CD14-positive monocyte (primary cell): ENCODE measurements at places on chromosomes 7 and 10.

- DNase-seq: peak; percentile 85
- H3K27me3 ChIP-seq: no peaks in the 10 kb centered on the region
- H3K27ac ChIP-seq: peak overlapping the region; percentile 92
- H3K36me3 ChIP-seq: peaks cover 6% of the 10 kb centered on the region
- H3K4me3 ChIP-seq: peak overlapping the region; percentile 69
Measured at GRCh38 chr10:6163364-6164270, 39.1 kb upstream of the PFKFB3 start.

- peaks cover 38% of the 10 kb centered on the region for H3K27me3 ChIP-seq
- H3K4me3 ChIP-seq: peak overlapping the region; percentile 87
- H3K27ac ChIP-seq: peak overlapping the region; percentile 56
- H3K4me1 ChIP-seq: peaks cover 22% of the 10 kb centered on the region
- no peaks in the 10 kb centered on the region for H3K36me3 ChIP-seq
Measured at GRCh38 chr10:12350167-12350872, 973 bp downstream of the CAMK1D start.

DNA sequence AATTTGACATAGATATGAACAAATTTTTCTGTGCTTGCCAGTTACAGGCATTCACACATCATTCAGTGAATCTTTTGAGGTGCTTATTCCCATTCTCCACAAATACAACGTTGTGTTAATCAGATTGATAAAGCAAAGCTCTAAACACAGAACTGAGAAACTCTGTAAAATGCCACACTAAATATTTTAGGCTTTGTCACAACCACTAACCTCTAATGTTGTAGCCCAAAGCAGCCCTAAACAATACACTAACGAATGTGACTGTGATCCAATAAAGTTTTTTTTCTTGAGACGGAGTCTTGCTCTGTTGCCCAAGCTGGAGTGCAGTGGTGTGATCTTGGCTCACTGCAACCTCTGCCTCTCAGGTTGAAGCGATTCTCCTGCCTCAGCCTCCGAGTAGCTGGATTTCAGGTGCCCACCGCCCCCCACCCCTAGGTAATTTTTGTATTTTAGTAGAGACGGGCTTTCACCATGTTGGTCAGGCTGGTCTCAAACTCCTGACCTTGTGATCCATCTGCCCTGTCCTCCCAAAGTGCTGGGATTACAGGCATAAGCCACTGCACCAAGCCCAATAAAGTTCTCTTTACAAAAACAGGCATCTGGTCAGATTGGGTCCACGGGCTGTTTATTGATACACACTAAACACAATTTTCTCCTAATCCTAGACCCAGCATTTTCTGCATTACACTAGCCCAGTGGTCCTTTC, 6.9 kb downstream of the CYCS start:
- H3K36me3 ChIP-seq: peaks cover 43% of the 10 kb centered on the region
- no peak for DNase-seq
- H3K27ac ChIP-seq: no peak overlapping the region
- no peaks in the 10 kb centered on the region for H3K4me1 ChIP-seq
- no peaks in the 10 kb centered on the region for H3K27me3 ChIP-seq

- no peaks in the 10 kb centered on the region for H3K27me3 ChIP-seq
- DNase-seq: no peak
- H3K4me3 ChIP-seq: no peak overlapping the region
- H3K27ac ChIP-seq: no peak overlapping the region
- no peaks in the 10 kb centered on the region for H3K4me1 ChIP-seq
Measured at GRCh38 chr7:108089381-108089780, 40.8 kb downstream of the LAMB4 start.

DNA sequence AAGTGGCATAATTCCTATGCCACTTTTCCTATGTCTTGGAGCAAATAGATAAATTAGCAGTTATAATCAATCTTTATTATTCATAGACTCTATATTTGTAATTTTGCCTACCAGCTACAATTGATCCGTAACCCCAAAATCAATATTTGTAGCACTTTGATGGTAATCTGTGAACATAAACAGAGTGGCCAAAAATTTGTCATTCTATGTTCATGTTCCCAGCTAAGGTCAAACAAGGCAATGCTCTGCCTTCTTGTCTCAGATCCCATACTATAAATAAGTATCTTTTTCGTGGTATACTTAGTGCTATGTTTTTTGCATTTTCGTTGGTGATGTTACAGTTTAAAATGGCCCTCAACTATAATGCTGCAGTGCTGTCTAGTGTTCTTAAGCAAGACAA, 228.5 kb downstream of the FZD1 start:
- no peaks in the 10 kb centered on the region for H3K4me1 ChIP-seq
- H3K4me3 ChIP-seq: no peak overlapping the region
- no peak for DNase-seq
- H3K36me3 ChIP-seq: no peaks in the 10 kb centered on the region
- H3K27me3 ChIP-seq: no peaks in the 10 kb centered on the region
- H3K27ac ChIP-seq: no peak overlapping the region

GRCh38 chr10:19561181-19561580, 255.1 kb upstream of the PLXDC2 start:
- no peak overlapping the region for H3K27ac ChIP-seq
- no peaks in the 10 kb centered on the region for H3K27me3 ChIP-seq
- no peaks in the 10 kb centered on the region for H3K4me1 ChIP-seq

DNA sequence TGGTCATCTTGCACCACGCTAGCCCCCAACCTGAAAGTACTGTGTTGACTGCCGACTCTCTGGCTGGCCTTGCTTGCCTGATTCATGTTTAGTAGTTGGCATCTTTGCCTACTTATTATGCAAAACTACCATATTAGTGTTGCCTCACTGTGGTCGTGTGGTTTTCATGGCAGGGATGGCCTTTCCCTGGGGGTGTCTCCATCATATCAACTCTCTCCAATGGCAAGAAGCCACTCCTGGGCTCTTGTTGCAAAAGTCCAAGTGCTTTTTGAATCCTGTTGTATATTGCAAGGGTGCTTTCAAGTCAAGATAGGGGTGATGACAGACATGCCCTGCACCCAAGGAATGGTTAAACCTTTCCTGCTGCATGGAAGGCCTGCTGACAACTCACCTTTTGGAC, 39.4 kb downstream of the ABLIM1 start:
- no peaks in the 10 kb centered on the region for H3K27me3 ChIP-seq
- H3K4me1 ChIP-seq: no peaks in the 10 kb centered on the region
- DNase-seq: no peak
- H3K36me3 ChIP-seq: no peaks in the 10 kb centered on the region

GRCh38 chr10:108427146-108427545, 1262.6 kb upstream of the SORCS1 start:
- no peak overlapping the region for H3K4me3 ChIP-seq
- no peaks in the 10 kb centered on the region for H3K36me3 ChIP-seq
- no peaks in the 10 kb centered on the region for H3K4me1 ChIP-seq
- H3K27ac ChIP-seq: no peak overlapping the region
- DNase-seq: no peak

- H3K27ac ChIP-seq: no peak overlapping the region
- no peaks in the 10 kb centered on the region for H3K36me3 ChIP-seq
- H3K4me3 ChIP-seq: no peak overlapping the region
- no peak for DNase-seq
Measured at GRCh38 chr7:150823043-150823442, 22.5 kb downstream of the TMEM176A start.

- peaks cover 45% of the 10 kb centered on the region for H3K27me3 ChIP-seq
- H3K4me3 ChIP-seq: no peak overlapping the region
- H3K36me3 ChIP-seq: no peaks in the 10 kb centered on the region
- DNase-seq: no peak
- no peak overlapping the region for H3K27ac ChIP-seq
Measured at GRCh38 chr7:138979226-138979979, 1.8 kb downstream of the KIAA1549 start.

DNA sequence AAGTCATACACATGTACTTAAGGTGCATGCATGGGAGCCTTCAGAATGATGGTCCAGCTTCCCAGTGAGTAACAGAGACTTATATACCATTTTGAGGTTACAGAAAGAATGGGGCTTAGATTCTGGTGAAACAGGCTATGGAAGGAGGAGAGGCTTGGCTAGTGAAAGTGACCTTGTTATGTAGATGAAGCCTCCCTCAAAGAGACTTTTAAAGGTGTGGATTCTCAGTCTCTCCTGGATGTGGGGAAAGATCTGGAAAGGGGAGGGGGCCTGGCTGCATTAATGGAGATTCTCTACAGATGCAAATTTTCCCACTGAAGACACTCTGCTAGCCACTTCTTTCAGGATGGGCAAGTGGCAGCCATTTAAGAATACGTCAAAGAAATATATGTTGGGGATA, 5.5 kb downstream of the RASSF4 start:
- peak overlapping the region; percentile 73 for H3K27ac ChIP-seq
- H3K36me3 ChIP-seq: peaks cover 15% of the 10 kb centered on the region
- H3K4me1 ChIP-seq: peaks cover 100% of the 10 kb centered on the region
- no peak overlapping the region for H3K4me3 ChIP-seq
- DNase-seq: no peak

GRCh38 chr7:8418629-8419245, 14.7 kb upstream of the NXPH1 start:
- no peaks in the 10 kb centered on the region for H3K27me3 ChIP-seq
- H3K4me1 ChIP-seq: no peaks in the 10 kb centered on the region
- no peak overlapping the region for H3K4me3 ChIP-seq
- peak; percentile 35 for DNase-seq
- no peaks in the 10 kb centered on the region for H3K36me3 ChIP-seq
- no peak overlapping the region for H3K27ac ChIP-seq

DNA sequence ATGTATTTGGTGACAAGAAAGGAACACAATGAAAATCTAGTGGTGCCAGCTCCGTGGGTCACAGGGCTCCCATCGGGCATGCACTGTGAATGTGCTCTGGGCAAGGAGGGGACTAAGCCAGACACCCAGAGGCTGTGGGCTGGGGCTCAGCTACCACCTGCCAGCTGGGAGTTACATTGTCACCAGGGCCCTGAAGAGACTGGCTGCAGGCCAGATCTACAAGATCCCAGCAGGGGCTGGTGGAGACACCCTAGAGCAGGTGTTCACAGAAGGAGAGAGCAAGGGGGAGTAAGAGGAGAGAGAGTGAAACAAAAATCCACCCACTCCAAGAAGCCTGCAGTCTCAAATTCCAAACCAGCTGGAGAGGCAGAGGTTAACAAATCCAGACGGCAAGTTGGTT, 116.6 kb upstream of the ADCY1 start:
- DNase-seq: no peak
- H3K4me3 ChIP-seq: no peak overlapping the region
- H3K4me1 ChIP-seq: no peaks in the 10 kb centered on the region
- no peaks in the 10 kb centered on the region for H3K36me3 ChIP-seq
- H3K27me3 ChIP-seq: no peaks in the 10 kb centered on the region
- H3K27ac ChIP-seq: no peak overlapping the region

DNA sequence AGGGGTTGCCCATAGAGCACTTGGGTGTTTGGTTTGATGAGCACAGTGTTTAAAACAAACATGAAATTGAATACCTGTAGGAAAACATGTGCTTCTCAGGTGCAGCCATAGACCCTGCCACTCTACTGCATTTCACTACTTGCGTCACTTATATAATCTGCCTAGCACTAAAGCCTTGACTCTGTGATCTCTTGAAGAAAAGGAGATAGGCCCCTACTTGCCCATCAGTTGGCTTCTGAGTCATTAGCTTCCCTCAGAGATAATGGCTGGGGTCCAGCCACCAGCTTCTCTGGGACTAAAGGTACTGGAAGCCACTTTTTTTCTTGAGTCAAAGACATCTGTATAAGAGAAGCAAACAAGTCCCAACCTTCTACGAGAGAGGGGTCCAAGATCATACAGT, 45.9 kb upstream of the BTRC start:
- H3K36me3 ChIP-seq: no peaks in the 10 kb centered on the region
- no peak for DNase-seq
- no peak overlapping the region for H3K27ac ChIP-seq
- H3K4me3 ChIP-seq: no peak overlapping the region
- no peaks in the 10 kb centered on the region for H3K4me1 ChIP-seq

DNA sequence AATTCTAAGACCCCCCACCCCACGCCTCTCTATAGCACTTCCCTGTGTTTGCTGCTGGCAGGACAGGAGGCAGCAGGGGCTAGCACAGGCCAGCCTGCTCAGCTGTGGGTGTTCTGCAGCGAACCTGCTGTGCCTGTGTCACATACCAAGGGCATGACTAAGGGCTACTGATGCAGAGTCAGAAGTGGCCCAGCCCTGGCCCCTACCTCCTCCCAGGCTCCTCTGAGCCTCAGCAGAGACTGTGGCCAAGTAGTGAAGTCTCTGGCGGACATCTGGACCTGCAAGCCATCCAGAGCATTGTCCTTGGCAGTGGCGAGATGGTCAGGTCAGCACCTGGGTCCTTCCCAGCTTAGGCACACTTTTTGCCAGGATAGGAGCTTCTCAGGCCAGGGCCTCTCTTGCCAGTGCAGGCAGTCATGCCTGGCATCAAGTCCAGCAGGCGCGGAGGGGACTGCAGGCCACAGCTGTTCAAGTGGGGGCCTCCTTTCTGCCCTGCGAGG, 116.3 kb upstream of the RET start:
- peaks cover 49% of the 10 kb centered on the region for H3K4me1 ChIP-seq
- no peaks in the 10 kb centered on the region for H3K36me3 ChIP-seq
- no peaks in the 10 kb centered on the region for H3K27me3 ChIP-seq
- no peak for DNase-seq
- H3K27ac ChIP-seq: no peak overlapping the region

DNA sequence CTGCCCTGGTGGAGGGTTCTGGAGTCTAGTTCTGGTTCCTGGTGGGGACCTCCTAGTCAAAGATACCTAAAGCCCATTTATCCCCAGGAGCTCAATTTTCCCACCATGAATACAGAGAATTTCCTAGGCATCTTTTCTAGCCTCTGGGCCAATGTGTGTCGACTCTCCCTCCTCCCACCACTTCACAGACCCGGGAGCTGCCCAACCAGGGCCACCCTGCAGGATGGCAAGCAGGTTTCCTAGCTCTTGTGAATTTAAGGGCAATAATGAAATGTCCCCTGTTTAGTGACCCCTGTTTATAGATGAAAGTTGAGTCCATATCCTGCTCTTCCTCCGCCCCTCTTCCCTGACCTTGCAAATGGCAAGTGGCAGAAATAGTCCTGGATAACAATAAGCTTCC, 9.4 kb downstream of the DLX5 start:
- no peaks in the 10 kb centered on the region for H3K36me3 ChIP-seq
- no peak for DNase-seq
- H3K27ac ChIP-seq: no peak overlapping the region
- no peaks in the 10 kb centered on the region for H3K4me1 ChIP-seq
- H3K4me3 ChIP-seq: no peak overlapping the region
- H3K27me3 ChIP-seq: peaks cover 100% of the 10 kb centered on the region
